Endodermal cell (in vitro differentiated cells): ENCODE measurements at places on chromosomes 1 and 21.

GRCh38 chr1:5597171-5597850 lies 394.9 kb downstream of the NPHP4 start:
- peak; percentile 40 for DNase-seq

- DNase-seq: no peak
These were observed 2.2 kb downstream of the SLC19A2 start for GRCh38 chr1:169483500-169483966.

GRCh38 chr1:21302747-21303715 lies 12.8 kb upstream of the ECE1 start:
- DNase-seq: peak; percentile 49

- no peak for DNase-seq
These were observed 13.8 kb upstream of the EDEM3 start for GRCh38 chr1:184768467-184768866.

DNA sequence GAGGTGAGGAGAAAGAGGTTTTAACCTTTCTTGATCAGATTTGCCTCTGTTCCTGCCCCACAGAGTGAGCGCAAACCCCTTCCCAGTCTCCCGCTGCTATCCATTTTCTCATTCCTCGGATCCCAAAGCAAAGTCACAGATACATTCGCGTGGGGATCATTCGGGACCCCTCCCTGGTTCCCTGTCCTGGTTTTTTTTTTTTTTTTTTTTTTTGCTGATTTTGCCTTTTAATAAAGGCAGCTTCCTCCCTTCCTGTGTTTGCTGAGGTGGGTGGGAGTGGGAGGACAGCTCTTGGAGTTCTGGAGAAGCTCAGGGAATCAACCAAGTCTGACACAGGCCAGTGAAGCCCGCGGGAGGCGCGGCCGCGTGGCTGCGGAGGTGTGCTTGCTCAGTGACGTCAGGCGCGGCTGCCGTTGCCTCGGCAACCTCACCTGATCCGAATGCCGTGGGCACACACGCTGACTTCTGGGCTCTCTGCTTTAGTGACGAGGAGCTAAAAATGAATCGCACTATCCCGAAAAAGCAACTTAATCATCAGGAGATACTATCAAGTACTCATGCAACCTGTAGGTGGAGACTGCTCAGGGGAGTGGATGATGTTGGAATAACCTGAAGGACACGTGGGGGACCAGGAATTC lies 106.4 kb downstream of the TBX19 start:
- peak; percentile 87 for DNase-seq

GRCh38 chr1:215433237-215433636 lies 133.9 kb upstream of the KCTD3 start:
- no peak for DNase-seq

GRCh38 chr1:150912623-150913022 lies 13.5 kb upstream of the SETDB1 start:
- DNase-seq: no peak

DNA sequence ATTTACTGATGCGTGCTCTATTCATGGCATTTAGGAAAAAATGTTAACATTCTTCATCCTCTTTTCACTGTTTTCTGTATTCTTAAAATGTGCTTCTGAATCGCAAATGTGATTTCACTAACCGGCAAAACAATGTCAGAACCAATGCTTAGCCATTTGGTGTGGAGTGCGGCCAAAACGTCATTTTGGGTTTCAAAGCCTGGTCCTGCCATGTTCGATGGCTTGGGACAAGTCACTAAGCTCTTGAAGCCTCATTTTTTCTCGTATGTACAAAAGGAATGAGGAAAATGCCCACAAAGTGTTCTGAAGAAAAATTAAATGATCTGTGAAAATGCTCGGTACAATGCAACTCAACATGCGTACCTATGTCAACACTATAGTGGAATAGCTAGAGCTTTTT lies 175.3 kb downstream of the APP start:
- no peak for DNase-seq

DNA sequence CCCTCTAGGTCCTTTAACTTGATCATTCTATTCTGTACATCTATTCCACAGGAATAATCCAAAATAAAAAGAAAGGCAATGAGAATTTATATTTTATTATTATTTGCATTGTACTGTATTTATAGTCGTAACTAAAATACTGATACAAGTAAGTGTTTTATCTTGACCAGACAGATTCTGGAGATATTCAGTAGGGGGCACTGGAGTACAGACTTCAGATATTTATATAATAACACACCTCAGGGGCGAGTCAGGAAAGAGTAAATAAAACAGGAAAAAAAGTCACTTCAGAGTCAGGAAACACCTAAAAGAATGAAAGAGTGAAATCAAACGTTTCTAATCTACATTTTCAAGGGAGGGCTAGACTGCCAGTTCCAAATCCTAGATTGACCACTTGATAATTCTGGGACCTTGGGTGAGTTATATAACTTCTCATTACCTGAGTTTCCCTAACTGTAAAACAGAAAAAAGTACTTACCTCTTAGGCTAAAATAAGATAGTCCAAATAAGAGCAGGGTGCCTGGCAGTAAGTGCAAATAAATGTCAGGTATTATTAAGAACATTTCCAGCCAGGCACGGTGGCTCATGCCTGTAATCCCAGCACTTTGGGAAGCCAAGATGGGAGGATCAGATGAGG lies 31.1 kb upstream of the MTF1 start:
- no peak for DNase-seq

GRCh38 chr21:25960402-25960801 lies 210.2 kb downstream of the APP start:
- DNase-seq: peak; percentile 76

DNA sequence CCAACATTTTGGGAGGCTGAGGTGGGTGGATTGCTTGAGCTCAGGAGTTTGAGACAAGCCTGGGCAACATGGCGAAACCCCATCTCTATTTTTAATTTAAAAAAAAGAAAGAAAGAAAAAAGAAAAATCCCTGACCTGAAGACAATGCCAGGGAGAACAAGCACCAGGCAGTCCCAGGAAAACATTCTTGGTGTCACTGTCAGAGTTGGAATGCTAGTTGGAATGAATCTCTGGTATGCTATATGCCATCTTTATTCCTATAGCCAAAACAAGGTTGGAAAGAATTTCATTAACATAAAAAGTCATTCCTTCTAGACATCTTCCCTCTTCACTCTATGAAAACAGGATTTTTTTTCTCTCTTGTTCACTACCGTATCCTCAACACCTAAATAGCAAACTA lies 2.8 kb downstream of the DNAJC8 start:
- DNase-seq: no peak

DNA sequence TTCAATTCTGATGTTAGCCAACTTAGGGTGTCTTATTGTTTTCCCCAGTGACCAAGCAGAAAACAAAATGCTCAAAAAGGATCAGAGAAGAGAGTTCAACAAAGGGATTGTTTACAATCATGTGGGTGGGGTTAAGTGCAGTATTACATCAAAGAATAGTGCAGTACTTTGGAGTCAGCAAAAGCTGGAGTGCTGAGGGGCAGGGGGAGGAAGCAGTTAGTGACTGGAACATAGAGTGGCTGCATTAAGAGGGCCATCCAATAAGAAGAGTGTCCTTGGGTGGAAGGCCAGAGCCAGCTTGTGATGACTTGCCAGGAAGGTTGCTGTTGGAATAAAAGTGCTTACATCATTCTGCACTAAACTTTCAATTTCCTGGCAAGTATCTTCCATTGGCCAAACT lies 175.5 kb downstream of the CYYR1 start:
- no peak for DNase-seq

DNA sequence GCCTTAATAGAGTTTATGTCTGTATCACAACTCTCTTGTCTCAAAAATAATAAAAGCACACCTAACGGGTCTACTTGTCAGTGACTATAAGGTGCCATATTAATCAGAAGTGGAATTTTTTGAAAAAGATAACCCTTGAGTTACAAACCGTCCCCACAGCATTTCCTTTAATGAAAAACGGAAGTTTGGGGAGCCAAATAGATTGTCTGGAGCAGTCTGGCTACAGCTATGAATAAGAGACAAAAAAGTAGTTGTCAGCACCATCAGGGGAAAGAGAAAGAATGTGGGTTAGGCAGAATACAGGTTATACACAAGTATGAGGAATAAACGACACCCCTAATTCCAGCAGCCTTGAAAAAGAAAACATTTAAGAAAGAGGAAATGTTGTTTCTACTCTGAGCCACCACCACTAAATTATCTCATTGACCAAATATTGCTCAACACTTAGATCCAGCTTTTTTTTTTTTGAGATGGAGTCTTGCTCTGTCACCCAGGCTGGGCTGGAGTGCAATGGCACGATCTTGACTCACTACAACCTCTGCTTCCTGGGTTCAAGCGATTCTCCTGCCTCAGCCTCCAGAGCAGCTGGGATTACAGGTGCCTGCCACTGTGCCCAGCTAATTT lies 29.4 kb upstream of the USP24 start:
- DNase-seq: no peak

DNA sequence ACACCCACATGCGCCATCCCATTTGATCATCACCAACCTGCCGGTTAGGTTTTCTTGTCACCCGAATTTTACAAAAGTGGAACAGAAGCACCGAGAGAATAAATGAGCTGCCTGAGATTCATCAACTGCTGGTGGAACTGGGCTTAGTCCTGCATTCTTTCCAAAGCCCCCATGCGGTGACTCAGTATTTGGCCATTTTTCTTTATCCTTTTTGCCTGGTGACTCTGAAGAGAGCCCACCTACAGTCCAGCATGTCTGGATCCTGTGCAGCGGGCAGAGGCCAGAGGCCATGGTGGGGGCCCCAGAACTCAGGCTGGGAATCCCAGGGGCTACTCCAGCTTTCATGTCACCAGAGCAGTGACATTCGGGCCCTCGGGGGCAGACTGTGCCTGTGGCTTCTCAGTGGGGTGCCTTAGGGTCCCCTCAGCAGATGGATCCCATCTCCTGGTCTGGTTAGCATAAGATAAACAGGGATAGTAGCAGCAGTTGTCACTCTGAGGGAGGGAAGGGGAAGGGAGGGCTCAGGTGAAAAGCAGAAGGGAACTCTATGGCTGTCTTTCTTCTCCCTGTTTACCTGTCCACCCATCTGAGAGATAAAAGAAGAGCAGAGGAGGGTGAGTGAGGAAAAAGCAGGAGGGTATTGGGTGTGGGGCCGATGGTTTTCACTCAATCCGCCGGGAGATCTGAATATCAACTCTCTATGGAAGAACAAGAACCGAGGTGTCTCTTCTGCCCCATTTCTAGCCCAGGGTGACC lies 63.2 kb downstream of the KIF26B start:
- DNase-seq: no peak

GRCh38 chr1:156385534-156386031 lies 16.6 kb downstream of the RHBG start:
- DNase-seq: peak; percentile 89

DNA sequence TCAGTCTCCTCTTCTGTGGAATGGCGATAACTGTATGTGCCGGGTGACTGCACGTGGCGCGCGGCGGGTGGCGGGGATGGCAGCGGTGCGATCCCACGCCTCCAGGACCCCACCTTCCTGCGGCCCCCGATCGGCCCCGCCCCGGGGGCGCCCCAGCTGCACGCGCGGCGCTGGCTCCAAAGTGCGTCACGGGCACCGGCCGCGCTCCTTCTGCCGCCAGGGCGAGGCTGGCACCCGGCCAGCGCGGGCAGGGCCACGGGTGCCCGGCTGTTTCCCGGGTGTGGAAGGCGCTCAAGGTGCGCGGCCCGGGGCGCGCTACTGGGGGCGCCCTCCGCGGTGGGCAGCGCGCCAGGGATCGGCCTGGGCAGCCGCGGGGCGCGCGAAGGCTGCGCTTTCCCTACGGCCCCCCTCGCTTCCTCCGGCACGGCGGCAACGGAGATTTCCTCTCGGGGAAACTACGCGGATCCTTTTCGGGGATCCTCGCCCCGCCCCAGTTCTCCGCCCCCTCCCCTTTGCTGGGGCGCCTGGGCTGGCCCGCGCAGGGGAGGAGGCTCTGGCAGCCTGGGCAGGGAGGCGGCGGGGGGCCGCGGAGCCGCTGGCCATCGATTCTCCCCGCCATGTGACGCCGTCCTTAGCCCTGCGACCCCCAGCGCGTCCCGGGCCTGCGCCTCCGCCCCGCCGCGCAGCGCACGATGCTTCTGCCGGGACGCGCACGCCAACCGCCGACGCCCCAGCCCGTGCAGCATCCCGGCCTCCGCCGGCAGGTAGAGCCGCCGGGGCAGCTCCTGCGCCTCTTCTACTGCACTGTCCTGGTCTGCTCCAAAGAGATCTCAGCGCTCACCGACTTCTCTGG lies at the start of gene EVA1C:
EVA1C (plus strand) TSS at position 545 of the 853 bp plus-strand sequence; CDS start at position 693, 148 bp downstream.
- peak; percentile 86 for DNase-seq

DNA sequence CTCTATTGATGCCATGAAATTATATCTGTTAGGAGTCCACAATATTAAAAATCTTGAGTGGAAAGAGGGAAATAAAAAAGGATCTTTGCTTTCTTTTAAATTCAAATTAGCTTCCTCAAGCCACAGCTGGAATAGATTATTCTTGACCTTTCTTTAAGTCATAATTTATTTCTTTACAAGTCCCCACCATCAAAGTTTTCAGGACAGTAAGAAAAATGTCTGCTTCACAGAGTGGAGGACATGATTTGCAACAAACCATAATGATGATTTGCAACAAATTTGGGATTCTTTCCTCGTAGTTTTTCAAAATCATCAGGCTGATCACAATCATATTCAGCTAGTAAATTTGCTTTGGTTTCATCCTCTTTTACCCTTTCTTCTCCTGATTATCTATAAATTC lies 301.8 kb upstream of the NRIP1 start:
- DNase-seq: no peak

GRCh38 chr1:156754219-156754618 lies 2.7 kb upstream of the HDGF start:
- DNase-seq: no peak

GRCh38 chr1:42966688-42967612 lies 8.3 kb upstream of the SLC2A1 start:
- DNase-seq: peak; percentile 88

GRCh38 chr21:45300786-45301520 lies 13.3 kb upstream of the POFUT2 start:
- DNase-seq: peak; percentile 49

DNA sequence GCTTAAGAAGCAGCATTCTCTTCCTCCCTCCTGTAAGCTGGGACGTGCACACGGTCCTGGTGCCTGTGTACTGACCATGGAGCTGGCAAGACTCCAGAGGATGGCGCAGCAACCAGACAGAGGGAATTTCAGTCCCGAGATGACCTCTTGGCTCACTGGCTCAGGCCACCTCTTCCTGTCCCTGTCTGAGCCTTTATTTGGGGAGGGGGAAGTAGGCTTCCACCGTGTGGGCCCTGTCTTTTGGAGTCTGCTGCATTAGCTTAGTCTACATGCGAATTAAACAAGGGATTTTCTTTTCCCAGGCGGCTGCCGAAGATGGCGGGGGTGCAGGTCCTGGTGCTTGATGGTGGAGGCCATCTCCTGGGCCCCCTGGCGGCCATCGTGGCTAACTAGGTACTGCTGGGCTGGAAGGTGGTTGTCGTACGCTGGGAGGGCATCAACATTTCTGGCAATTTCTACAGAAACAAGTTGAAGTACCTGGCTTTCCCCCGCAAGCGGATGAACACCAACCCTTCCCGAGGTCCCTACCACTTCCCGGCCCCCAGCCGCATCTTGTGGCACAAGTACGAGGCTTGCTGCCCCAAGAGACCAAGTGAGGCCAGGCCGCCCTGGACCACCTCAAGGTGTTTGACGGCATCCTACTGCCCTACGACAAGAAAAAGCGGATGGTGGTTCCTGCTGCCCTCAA lies 10.2 kb downstream of the IL24 start:
- peak; percentile 78 for DNase-seq

- no peak for DNase-seq
These were observed 41.0 kb downstream of the TGFBR3 start for GRCh38 chr1:91844862-91845528.

GRCh38 chr1:44640200-44640853 lies 34.0 kb downstream of the TMEM53 start:
- no peak for DNase-seq
